ENCODE measurements at places on chromosomes 6 and 20.

DNA sequence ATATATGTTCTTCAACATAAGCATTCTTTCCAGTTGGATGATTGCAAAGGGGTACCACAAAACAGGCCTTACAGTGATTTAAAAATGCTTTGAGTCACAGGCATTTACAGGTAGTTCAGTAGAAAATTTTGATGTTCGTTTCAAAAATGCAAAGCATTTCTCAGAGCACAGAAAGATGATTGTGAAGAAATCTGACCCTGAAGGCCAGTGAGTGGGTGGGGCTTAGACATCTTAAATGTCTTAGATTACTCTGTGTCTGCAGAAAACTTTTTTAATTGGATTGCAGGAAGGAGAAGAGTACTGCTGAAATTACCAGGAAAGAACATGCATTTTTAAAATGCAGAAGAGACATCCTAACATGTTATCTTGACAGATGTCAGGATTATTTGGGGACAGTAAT lies 268.3 kb downstream of the CDKAL1 start:
- no peak for DNase-seq

- no peak for DNase-seq
Measured at GRCh38 chr20:32289661-32290431, 12.4 kb downstream of the KIF3B start.

GRCh38 chr6:142824426-142824825 lies 120.5 kb downstream of the HIVEP2 start:
- DNase-seq: no peak

- no peak for DNase-seq
Measured at GRCh38 chr6:108030211-108030610, 44.3 kb downstream of the OSTM1 start.

GRCh38 chr6:34876472-34876871 lies 11.4 kb downstream of the TAF11 start:
- DNase-seq: no peak

GRCh38 chr20:20772497-20773085 lies 60.1 kb upstream of the RALGAPA2 start:
- DNase-seq: no peak

DNA sequence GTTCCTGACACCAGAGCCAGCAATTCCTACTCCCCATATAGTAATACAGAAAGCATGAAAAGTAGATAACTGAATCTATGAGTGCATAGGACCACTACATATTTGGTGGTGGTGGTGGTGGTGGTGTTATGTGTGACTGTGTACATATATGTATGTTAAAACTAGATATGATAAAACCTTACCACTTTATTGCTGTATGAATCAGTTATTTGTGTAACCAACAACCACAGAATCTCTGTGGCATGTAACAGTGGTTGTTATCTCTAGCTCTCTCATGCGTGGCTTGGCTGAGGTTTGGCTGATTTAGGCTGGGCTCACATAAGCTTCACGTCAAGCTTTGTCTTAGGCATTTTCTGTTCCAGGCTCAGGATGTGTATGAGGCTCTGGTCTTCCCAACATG lies 55.7 kb downstream of the PLCB1 start:
- DNase-seq: no peak

- DNase-seq: no peak
Measured at GRCh38 chr6:54083287-54083686, 28.0 kb upstream of the MLIP start.

GRCh38 chr6:35170891-35171290 lies 29.8 kb upstream of the TCP11 start:
- no peak for DNase-seq

DNA sequence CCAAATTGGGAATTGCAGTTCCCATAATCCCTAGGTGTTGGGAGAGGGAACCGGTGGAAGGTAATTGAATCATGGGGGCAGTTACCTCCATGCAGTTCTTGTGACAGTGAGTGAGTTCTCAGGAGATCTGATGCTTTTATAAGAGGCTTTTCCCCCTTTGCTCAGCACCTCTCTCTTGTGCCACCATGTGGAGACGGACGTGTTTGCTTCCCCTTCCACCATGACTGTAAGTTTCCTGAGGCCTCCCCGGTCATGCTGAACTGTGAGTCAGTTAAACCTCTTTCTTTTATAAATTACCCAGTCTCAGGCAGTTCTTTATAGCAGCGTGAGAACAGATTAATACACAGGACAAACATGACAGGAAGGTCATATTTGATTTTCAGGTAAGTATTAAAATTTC lies 25.3 kb upstream of the HECA start:
- DNase-seq: no peak

DNA sequence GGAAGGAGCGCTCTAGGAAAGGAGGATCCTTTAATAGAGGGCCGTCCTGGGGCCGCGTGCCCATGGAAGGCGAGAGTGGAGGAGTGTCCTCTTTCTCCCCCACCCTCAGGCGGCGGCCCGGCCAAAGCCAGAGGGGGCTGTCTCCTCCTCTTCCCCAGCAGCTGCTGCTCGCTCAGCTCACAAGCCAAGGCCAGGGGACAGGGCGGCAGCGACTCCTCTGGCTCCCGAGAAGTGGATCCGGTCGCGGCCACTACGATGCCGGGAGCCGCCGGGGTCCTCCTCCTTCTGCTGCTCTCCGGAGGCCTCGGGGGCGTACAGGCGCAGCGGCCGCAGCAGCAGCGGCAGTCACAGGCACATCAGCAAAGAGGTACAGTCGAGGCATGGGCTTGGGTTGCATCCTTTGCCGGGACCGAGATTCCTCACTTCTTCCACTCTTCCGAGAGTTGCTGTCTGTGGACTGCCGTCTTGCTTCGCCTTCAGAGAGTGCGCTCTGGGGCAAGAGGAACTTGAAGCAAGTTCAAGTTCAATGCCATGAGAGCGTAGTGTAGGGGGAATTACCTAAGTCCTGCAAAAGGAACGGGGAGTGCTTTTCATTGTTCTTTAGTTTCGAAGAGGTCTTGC lies at the start of gene LAMA2:
TSS of gene LAMA2 (plus strand) at position 148 of the 621 bp plus-strand sequence. CDS start at position 256, 108 bp downstream.
- DNase-seq: no peak

DNA sequence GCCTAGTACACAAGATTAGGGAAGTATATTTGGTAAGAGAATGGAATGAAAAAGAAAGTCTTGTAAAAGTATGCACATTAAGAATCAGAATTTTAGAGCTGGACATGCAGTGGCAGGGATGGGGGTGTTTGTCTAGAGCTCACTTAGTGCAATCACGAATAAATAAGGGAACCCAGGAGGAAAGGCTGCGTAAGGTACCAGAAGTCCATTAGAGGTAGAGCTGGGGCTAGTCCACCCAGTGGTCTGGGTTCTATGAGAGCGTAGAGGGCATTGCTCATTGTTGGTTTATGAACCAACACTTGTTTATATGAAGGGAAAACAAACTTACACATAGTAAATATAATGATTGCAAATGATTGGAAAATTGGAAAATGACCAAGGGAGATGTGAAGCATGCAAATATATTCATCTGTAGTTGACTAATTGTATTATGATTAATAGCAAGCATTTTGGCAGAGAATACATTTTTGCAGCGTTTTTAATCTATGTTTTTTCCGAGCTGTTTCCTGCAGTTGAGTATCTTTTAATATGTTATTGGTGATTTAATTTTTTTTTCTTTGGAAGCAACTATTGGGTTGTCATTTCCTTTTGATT lies 3.2 kb downstream of the CDC40 start:
- no peak for DNase-seq

DNA sequence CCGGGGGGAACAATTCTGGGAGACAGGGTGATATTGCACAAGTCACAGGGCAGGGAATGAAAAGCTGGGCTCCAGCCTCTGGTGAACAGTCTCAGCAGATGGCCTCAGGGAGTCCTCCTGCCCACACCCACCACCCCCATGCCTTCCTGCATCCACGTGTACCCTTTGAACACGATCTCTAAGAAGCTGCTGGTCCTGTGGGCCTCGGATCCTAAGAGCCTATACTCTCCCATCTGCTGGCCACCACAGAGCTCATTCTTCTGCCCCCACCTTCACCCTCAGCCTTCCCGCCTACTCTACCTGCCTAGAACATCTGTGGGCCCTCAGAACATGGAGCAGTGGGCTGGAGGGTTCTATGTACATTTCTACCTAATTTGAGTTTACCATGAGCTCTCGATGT lies 60.3 kb downstream of the TRERF1 start:
- no peak for DNase-seq

- DNase-seq: no peak
Measured at GRCh38 chr20:60298647-60299046, 340.4 kb downstream of the CDH26 start.

- DNase-seq: no peak
Measured at GRCh38 chr6:12791371-12791770, 74.8 kb downstream of the PHACTR1 start.

GRCh38 chr20:18428490-18429173 lies 38.2 kb downstream of the DZANK1 start:
- DNase-seq: no peak

DNA sequence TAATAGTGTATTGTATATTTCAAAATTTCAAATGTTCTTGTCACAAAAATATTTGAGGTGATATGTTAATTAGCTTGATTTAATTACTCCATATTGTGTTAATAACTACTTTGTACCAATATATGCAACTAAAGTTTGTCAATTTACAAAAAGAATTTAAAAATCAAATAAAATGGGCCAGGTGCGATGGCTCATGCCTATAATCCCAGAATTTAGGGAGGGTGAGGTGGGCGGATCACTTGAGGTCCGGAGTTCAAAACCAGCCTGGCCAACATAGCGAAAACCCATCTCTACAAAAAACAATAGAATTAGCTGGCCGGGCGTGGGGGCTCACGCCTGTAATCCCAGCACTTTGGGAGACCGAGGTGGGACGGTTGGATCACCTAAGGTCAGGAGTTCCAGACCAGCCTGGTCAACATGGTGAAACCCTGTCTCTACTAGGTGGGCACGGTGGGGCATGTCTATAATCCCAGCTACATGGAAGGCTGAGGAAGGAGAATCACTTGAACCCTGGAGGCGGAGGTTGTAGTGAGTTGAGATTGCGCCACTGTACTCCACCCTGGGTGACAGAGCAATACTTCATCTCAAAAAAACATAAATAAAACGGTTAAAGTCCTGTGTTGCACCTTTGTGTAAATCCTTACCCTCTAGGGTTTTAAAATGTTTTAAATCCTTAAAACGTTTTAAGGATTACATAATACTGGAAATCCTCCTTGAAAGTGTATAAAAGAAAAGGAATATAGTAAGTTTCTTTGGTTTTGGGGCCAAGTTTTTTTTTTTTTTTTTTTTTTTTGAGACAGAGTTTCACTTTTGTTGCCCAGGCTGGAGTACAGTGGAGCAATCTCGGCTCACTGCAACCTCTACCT lies 4.0 kb downstream of the HSPA1B start:
- DNase-seq: no peak

- DNase-seq: no peak
Measured at GRCh38 chr20:43055181-43055884, 134.4 kb downstream of the PTPRT start.

GRCh38 chr20:39268491-39268951 lies 306.4 kb downstream of the DHX35 start:
- DNase-seq: no peak

DNA sequence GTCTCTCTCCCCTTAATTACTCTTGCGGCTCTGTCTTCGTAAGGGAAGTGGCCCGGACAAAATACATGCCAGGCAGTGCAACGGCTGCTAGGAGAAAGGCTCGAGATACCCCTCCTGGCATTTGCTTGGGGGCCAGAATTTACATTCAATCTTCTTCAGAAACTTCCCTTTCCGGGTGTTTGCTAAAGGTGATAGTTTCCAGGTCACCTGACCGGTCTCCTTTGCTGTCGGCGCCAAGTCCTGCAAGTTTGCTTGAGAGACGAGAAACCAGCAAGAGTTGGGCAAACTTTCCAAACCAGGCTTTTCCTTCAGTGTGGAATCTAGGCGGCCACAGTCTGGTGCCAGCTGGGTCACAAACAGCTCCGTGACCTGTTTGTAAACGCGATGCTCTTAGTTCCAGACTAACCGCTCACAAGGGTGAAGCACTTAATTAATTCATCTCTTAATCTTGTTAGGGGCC lies 563 bp upstream of the SRSF3 start:
- DNase-seq: peak; percentile 43

GRCh38 chr20:6044115-6044514 lies 9.7 kb downstream of the LRRN4 start:
- no peak for DNase-seq

DNA sequence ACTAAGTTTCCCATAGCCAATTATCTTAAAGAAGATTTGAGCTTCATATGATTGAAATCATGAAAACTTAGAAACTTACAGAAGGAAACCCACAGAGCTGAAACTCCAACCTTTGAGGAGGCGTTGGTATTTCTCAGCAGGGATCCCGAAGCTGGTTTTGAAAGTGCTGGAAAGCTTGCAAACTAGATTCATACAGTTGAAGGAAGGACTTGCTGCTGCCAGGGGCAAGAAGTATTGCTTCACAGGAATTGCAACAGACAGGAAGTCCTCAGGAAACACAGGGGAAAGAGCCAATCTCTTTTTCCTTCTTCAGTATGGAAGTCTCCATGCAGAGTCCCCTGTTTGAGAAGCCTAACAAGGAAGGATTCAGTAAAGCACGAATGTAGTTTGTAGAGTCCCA lies 419.7 kb downstream of the CD109 start:
- DNase-seq: no peak

- DNase-seq: no peak
Measured at GRCh38 chr6:163392533-163392932, 22.0 kb upstream of the QKI start.

DNA sequence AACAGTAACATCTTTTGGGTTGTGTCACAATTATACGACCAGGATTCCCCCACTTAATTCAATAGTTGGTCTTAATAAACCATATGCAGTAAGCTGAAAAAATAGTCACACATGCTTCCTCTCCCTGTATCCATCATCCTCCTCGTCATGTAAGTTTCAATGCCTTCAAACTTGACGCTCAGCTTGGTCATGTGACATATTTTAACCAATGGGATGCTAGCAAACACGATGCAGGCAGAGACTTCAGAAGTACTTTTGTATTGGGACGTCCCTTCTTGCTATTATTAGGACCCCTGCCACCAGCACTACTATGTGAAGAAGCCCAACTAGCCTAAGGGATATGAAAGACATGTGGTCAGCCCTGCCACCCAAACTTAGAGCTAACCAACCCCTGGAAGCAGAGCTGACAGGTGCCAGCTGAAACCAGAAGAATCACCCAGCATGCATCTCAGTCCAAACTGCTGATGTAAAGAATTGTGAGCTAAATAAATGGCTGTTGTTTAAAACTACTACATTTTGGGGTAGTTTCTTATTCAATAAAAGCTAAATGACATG lies 49.3 kb downstream of the CGA start:
- no peak for DNase-seq

- no peak for DNase-seq
Measured at GRCh38 chr6:68779366-68779765, 144.3 kb downstream of the ADGRB3 start.

DNA sequence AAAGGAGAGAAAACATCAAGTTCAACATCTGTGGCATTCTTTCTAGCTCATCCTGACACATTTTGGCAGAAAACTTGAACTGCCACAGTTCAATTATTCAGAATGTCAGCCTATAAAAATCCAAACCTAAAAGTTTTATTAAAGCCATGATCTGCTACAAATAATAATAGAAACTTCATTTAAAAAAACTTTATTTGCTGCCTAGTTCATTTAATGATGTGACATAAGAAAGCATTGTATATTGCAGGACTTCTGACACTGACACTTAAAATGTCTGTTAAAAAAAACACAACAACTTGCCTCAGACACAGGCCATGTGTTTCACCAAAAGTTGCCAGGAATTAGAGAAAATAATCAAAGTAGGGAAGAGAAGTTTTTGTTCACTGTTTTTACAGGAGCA lies 88.3 kb upstream of the HTR1E start:
- DNase-seq: no peak
